ENCODE measurements at places on chromosomes 5 and 9.

DNA sequence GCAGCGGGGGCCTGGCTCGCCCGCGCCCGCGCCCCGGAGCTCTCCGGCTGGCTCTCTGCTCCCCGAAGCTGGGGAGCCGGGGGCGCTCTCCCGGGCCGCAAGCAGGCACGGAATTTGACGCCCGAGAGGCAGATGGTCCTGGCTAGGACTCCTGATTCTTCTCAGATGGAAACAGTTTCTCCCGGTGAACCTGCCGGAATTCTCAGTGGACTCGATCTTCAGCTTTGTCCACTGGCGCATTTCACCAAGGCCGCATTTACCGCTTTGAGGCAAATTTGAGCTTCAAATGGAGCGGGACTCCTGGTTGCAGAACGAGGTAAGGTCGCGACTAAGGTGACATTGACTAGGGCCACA, 305.7 kb upstream of the KCNN2 start:
- no peak for DNase-seq

- DNase-seq = no peak
Measured at GRCh38 chr5:56358703-56359681, 125.9 kb upstream of the ANKRD55 start.

- no peak for DNase-seq
Measured at GRCh38 chr9:71725590-71726338, 42.5 kb downstream of the CEMIP2 start.

GRCh38 chr9:126125577-126125976, 201.1 kb upstream of the MVB12B start:
- DNase-seq = no peak

DNA sequence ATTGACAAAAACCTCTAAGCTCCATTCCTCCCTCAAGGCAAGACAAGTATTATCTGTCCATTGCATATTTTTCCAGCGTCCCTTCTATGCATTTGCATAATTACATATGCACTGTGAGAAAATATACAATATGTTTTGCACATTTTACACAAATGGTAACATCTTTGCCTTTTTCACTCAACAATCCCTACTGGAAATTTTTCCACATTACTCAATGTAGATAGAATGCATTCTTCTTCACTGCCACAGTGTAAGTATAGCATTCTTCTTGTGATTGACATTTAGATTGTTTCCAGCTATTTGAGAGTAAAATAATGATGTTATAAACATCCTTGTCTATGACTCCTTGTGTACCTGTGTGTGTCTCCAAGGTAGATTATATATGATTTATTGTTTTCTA, 205.0 kb downstream of the SLIT3 start:
- DNase-seq = no peak

DNA sequence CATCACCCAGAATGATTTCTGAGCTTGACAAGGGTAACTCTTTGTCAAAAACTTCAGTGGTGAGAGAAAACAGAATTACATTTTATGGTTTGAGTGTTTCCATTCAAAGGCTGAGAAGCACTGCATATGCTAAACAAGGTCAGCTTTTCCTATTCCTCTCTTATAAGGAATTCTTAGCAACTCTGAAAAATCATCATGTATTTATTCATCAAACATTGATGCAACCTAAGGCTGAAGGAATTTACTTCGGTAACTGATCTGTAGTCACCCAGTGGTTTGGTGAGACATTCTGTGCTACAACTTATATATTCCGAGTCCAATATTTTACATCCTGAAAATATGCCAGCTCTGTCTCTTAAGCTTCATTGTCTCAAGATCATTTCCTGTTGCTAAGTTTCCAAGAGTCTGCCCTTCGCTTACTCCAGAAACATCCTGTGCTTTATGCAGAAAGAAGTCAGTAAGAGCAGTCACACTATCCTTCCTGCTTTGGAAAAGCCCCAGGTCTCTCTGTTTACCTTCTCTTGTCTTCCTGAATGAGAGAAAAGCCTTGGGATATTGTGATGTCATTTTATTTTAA, 176.6 kb upstream of the TBCA start:
- DNase-seq = no peak

DNA sequence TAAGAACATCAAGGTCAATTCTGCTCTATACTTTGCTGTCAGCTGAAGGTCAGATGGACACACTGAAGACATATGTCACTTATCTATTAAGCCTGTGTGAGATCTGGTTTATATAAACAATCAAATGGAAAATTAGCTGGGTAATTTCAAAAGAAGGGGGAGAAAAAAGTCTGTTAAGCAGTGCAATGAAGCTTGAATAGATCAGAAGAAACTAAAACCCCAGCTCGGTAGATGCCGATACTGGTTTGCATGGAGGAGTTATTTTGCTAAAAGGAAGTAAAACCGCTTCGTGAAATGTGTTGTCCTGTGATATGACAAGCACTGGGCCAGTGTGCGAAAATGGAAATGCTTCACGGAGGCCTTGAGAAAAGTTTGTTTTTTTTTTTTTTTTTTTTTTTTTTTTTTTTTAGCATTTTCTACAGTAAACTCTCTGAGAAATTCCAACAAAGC, 148.8 kb downstream of the MEF2C start:
- DNase-seq = peak; percentile 19

DNA sequence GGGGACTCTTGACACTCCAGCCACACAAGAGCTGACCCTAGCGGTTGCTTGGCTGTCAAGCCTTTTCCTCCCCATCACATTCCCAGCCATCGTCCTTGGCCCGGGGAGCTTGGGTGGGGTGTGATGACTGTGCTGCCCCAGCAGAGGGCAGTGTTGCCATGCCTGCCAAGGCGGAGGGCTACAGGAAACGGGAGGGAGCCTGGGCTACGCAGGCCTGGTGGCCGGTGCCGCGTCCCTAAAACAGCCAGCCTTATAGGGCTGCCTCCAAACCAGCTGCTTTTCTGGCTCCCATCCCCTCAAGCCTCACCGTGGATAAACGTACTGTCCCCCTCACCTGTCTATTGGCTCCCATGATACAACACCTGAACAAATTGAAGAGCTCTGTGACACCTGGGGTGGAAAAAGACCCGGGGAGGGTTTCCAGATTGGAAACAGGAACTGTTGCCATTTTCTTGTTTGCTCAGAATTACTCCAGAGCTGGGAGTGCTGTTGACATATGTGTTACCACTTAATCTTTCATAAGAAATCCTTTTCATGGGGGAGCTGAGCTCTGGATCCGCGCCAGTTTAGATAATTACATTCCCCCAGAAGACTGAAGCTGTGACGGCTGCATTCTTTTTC, 72.8 kb upstream of the ASTN2 start:
- peak; percentile 58 for DNase-seq

DNA sequence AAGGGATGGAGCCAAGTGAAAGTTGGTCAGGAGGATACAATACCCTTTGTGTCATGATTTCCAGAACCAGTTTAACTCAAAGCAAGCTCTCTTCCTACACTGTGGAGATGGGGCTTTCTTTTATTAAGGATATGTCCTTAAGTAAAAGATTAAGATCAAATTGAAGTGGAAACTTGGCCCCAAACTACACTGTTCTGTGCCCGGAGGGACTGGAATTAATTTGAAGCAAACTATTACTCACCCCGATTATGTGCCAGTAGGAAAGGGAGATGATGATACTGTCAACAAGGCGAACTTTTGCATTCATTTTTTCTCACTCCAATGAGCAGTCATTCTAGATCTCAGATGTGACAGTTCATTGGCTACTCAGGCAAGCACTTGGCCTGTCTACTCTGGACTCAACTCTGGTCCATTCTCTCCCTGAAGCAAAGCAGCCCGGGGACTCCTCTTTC, 186.7 kb downstream of the NTRK2 start:
- DNase-seq = no peak

DNA sequence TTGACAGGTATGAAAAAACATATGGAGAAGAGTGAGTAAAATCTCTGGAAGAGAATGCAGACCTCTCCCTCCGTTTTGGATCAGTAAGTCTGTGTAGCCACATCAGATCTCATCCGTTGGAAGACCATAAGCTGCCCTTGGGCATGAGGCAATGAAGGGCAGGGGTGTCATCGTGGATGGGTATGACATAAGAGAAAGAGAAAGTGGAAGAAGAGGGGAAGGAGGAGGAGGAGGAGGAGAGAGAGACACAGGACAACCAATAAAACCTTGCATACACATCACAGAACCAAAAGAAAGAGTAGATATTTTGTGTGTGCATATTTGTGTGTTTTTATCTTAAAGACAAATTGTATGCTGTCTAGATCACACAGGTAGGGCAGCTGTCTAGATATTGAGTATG, 50.7 kb downstream of the PRRC1 start:
- no peak for DNase-seq

GRCh38 chr9:129021091-129021490, 7.0 kb downstream of the SH3GLB2 start:
- DNase-seq = peak; percentile 70

- no peak for DNase-seq
Measured at GRCh38 chr9:133397895-133398294, 19.9 kb downstream of the REXO4 start.

- peak; percentile 46 for DNase-seq
Measured at GRCh38 chr9:93094658-93095204, 1.3 kb upstream of the CARD19 start.

- no peak for DNase-seq
Measured at GRCh38 chr5:61612431-61612830, 280.4 kb downstream of the ZSWIM6 start.

- DNase-seq = no peak
Measured at GRCh38 chr9:38687389-38687842, 32.5 kb downstream of the FAM240B start.

DNA sequence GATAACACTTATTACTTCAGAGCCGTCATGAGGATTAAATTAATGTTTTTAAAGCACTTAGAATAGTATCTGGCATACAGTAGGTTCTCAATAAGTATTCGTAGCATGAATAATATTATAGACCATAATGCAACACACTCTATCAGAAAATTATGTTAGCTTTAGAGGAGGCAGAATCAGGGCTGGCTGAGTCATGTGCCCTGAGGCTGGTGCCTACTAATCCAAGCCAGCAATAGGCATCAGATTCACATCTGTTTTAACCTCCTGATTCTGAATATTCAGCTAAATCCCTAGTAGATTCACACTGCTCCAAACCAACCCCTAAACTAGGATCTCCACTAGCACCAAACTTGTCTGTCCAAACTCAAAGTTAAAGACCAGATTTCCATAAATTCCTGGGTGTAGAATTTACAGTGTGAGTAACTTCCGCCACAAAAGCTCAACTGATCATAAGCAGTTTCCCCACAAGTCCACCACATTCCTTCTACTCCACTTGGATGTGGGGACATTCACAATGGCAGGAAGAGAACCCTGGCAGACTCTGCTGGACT, 170.0 kb upstream of the DAPK1 start:
- no peak for DNase-seq

DNA sequence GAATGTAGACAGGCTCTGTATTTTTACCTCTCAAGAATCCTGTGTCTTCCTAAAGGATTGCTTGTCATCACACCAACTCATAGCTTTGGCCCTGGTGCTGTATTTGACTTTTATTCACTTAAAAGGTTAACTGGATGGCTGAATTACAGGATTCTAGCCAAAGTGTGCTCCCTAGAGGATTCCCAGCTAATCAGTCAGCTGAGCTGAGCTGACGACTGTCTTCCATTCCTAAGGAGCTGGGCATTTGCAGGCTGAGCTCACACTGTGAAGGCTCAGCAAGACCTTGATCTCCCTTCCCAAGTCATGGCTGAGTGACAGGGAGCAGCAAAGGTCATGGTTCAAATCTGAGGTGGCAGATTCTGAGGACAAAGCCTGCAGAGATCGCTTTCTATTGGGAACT, 59.0 kb upstream of the PALM2AKAP2 start:
- no peak for DNase-seq

- DNase-seq = no peak
Measured at GRCh38 chr5:83034036-83034435, 43.2 kb downstream of the TMEM167A start.

DNA sequence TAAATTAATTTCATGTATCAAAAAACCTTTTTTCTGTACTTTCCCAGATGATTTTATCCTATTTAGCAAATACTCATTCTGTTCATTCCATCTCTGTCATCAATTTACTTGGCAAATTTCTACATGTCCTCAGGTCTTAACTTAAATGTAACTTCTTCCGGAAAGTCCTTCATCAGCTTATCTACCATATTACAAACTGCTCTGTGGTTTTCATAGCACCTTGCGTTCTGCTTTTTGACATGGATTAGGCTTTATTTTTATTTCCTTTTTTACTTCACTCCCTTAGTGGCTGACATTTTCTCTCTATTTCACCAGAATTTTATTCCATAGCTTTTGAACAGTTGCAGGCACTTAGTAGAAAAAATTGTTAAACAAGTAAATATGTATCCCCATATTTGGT, 1040.8 kb downstream of the TAF11L14 start:
- DNase-seq = no peak

DNA sequence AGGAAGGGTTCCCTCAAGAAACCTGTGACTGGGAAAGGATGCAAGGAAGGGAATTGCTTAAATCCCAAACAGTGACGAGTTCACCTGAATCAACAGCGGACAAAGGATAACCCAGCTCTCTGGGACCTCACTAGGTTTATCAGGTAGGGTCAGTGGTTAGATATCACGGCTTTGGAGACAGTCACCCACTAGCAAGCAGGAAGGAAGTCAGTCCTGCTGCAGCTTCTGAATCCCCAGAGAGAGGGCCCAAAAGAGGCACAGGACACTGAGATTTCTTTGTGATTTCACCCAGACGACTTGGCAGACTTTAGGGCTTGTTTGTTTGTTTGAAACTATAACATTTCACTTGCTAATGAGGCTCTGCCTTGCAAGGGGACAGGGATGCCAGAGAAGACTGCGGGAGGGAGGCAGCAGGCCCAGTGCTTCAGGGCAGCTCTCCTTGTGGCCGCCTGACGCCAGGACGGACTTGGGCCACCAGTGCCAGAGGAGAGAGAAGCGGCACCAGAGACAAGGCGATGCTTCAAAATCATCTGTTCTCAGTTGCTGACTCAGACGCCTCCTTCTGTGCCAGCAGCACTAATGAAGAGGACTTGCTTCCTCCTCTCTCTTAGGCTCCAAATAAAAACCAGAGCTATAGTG, 275.6 kb upstream of the SLC30A5 start:
- DNase-seq = no peak

- no peak for DNase-seq
Measured at GRCh38 chr9:101593345-101593744, 1.4 kb downstream of the PPP3R2 start.

DNA sequence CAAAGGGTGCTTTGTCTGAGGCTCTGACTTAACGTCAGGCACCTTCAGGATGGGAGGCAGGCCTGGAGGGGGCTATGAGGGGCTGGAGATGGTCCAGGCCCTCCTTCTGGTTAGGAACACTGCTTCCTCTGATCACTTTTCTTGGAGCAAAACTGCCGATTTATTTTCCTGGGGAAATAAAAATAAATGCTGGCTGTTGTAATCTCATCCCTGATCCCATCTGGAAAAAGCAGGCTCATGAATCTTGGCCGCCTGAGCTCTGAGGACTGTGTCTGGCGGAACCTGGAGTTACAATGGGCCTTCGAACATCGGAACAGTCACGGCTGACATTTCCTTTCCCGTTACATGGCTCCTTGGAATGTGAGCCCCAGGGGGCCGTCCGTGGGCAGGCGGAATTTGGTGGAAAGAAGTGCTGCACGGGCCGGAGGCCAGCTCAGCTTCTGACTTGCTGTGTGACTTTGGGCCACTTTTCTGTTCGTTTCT, 157.8 kb downstream of the RGS3 start:
- no peak for DNase-seq

DNA sequence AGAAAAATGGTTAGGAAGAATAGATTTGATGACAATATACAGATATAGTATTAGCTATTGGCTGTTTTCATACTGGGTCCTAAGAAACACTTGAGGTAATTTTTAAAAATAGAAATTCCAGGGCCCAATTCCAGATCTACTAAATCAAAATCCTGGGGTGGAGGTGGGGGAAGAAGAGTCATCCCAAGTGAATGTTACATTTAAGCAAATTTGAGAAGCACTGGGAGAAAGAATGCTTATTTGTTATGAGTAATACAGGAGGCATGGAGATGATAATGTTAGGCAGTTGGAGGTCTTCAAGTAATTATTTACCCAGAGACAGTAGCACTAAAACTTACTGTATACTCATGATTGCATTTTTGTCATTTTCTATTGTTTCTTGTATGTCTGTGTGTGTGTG, 93.0 kb upstream of the DAB2 start:
- DNase-seq = no peak
